Progenitor cell of endocrine pancreas (in vitro differentiated cells): ENCODE measurements at places on chromosomes 11 and 22. TPM values are rescaled to one million over a fixed set of nuclear protein-coding genes. Genes with fewer than 3 reads are reported as not detected.

DNA sequence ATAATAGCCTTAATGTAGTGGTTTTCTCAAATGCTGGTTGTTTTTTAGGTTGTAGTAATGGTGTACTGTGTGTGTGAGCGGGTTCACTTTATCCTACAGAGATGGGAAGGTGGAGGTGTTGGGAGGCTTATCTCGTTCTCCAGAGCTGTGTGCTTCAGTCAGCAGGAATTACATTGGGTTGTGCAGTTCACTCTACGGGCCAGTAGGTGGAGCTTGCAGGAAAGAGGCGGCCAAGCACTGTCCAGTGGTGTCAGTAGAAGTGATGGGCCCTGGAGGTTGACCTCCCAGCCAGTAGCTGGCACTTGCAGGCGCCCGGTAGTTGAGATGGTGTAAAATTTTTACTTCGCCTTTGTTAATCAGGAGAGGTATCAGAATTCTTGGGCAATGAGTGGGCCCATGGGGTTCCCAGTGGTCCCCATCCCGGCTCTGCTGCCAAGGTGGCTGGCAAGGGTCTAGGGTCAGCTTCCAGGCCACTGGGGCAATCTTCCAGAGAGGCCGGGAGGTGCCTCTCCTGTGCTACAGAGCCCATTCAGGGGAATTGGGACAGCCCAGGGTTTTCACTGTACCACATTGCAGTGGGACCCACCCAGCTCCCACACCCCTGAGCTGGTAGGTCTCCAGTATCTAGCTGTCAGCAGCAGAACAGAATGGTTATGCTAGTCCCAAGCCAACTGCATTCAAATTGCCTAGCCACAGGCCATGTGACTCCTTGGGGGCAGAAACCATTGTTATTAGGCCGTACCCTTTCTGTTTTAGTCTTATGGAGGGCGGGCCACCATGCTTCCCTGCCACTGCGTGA lies 43.9 kb downstream of the BIRC2 start:
- H3K4me3 ChIP-seq = no peak overlapping the region
- no peak for DNase-seq
- no peaks in the 10 kb centered on the region for H3K27me3 ChIP-seq
- H3K27ac ChIP-seq = peak overlapping the region; percentile 72

Gene MYEOV
- 0.14 TPM in 1 of 2 replicates, not detected in the other for total RNA-seq

GRCh38 chr11:34145847-34146381 lies 40.5 kb downstream of the NAT10 start:
- H3K36me3 ChIP-seq = peaks cover 28% of the 10 kb centered on the region
- no peaks in the 10 kb centered on the region for H3K27me3 ChIP-seq
- H3K4me3 ChIP-seq = no peak overlapping the region
- no peak overlapping the region for H3K27ac ChIP-seq
- peaks cover 4% of the 10 kb centered on the region for H3K4me1 ChIP-seq

GRCh38 chr22:41181349-41182241 lies 23.5 kb upstream of the L3MBTL2 start:
- H3K4me1 ChIP-seq = no peaks in the 10 kb centered on the region
- no peaks in the 10 kb centered on the region for H3K27me3 ChIP-seq
- H3K4me3 ChIP-seq = no peak overlapping the region
- H3K36me3 ChIP-seq = peaks cover 22% of the 10 kb centered on the region
- H3K27ac ChIP-seq = peak overlapping the region; percentile 65
- DNase-seq = no peak

Gene FOLR1
- 5.6 and 6.4 TPM in 2 replicates for total RNA-seq
